NCI-H1092 (cell line): ENCODE measurements at places on chromosomes 12 and 14.

DNA sequence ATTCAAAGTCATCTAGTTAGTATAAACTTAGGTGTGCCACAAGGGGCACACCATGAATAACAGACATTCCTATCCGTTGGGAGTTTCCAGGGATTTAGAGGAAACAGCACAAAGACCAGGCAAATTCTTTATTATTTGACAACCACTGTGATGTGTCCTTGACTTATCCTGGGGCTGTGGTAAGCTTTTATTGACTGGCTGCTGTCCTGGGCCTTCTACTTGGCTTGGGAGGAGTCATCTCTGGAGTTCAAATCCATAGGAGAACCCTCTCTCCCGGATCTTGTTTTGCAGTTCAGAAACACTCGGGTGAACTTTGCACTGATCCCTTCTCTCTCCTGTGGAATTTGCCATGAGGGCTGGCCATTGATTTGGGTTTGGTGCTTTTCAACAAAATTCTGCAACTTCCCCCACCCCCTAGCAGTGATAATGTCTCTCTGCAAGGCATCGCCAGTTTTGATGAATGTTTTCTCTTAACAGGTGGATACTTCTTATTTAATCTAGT lies 136.3 kb downstream of the ADCK1 start:
- DNase-seq: no peak

DNA sequence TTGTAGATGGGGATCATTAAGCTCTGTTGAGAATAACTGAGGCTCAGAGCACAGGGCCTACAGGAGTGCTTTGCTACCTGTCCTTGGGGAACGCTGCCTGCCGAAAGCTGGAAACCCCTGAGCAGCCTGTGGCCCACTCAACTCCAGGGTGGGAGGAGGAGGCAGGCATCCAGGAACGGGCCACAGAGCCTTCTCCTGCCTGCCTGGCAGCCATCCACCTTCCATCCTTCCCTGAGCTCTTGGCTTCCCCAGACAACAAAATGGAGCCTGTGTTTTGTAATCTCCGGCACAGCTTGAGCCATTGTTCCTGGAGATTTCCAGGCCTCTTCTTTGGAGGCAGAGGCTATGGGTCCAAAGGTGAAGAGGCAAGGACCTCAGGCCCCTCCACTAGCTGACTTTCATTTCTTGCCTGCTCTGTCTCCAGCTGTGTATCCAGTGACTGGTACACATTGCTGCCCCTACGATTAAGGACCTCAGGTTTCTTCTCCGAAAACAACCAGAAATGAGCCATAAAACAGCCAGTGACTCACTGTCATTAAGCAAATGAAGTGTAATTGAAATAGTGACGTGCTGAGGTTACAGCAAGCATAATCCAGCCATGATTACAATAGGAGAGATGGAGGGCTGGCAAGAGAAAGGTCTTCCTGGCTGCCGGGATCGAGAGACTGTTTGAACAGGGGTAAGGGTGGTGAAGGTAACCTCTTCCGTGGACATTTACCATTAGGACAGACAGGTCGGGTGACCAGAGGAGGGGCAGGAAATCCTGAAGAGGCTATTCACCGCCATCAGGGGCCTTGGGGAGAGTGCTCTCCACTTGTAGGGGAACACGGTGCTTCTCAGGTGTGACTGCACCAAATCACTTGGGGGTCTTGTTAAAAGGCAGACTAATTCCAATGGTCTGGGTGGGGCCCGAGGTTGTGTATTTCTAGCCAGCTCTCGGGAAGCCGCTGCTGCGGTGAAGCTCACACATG lies 56.3 kb upstream of the KCNA5 start:
- DNase-seq: no peak

GRCh38 chr14:104788161-104788818 lies 7.3 kb downstream of the AKT1 start:
- peak; percentile 89 for DNase-seq

GRCh38 chr12:13836099-13836498 lies 145.3 kb downstream of the GRIN2B start:
- DNase-seq: no peak

- no peak for DNase-seq
Measured at GRCh38 chr12:3935078-3935477, 61.9 kb upstream of the PARP11 start.

DNA sequence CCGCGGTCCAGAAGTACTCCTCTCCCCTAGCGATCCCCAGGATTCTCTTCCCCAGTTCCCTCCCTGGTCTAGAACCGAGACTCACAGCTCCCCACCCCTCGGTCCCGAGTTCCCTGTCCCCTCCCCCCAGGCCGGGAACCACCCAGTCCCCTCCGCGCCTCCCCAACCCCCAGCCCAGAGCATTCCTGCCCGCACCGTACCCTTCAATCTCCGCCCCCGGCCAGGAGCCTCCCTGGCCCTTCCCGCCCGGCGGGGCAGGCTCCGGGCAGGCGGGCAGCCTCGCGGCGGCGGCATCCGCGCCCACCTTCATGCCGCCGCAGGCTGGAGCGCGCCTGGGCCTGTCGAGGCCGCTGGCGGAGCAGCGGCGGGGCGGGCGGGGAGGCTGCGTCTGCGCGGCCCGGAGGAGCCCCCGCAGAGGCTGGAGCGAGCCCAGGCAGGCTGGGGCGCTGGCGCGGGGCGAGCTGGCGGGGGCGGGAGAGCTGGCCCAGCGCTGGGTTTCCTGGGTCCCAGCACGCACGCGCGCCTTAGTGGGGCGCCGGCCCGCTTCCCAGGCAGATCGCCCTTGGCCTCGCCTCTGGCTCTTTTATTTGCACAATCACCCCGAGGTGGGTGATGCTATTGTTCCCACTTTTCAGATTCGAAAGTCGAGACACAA lies 22.2 kb upstream of the GPR132 start:
- DNase-seq: no peak
